ENCODE measurements at places on chromosomes 4 and X. TPM values are rescaled to one million over a fixed set of nuclear protein-coding genes. Genes with fewer than 3 reads are reported as not detected.
A peak's percentile ranks its signal among the peaks of the same experiment; 100 is the strongest.

DNA sequence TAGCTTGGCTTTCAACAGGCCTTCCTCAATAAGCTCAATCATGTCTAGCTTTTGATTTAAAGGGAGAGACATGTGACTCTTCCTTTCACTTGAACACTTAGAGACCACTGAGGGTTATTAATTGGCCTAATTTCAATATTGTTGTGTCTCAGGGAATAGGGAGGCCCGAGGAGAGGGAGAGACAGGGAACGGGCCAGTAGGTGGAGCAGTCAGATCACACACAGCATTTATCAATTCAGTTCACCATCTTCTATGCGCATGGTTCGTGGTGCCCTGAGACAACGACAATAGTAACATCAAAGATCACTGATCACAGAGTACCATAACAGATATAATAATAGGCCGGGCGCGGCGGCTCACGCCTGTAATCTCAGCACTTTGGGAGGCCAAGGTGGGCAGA is 17.8 kb downstream of the ZNF81 start:
- H3K27me3 ChIP-seq = no peaks in the 10 kb centered on the region
- H3K4me3 ChIP-seq = no peak overlapping the region
- H3K4me1 ChIP-seq = no peaks in the 10 kb centered on the region

GRCh38 chr4:169040559-169041261 is 30.7 kb upstream of the CBR4 start:
- H3K4me3 ChIP-seq = no peak overlapping the region
- no peaks in the 10 kb centered on the region for H3K36me3 ChIP-seq
- DNase-seq = no peak

DNA sequence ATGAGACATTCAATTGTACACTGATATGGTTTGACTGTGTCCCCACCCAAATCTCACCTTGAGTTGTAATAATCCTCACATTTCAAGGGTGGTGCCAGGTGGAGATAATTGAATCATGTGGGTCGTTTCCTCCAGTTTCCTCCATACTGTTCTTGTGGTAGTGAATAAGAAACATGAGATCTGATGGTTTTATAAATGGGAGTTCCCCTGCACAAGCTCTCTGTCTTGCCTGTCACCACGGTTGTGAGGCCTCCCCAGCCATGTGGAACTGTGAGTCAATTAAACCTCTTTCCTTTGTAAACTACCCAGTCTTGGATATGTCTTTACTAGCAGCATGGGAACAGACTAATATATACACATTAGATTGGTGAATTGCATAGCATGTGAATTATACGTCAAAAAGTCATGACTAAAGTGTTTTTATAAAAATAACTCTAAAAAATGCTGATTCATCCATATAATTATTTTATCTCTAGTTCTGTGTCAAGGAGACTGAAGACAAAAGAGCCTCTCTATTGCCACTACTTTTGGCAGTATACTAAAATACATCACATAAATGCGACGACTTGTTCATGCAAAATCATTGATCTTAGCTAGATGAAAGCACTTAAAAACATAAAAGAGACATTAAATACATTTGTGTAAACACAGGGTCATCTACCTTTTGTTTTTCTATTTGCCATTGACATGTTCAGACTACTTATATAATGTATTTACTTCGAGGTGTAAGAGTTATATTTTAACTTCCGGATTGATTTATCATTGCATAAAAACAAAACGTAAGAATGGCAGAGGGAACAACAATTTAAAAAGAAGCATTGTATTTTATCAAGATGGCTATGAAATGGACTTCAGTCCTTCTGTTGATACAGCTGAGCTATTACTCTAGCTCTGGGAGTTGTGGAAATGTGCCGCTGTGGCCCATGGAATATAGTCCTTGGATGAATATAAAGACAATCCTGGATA is 50.1 kb downstream of the YTHDC1 start:
- no peaks in the 10 kb centered on the region for H3K4me1 ChIP-seq
- H3K27me3 ChIP-seq = peaks cover 3% of the 10 kb centered on the region
- no peak overlapping the region for H3K4me3 ChIP-seq
- H3K27ac ChIP-seq = no peak overlapping the region
- no peak for DNase-seq

- peak overlapping the region; percentile 50 for H3K27ac ChIP-seq
- H3K4me1 ChIP-seq = peaks cover 59% of the 10 kb centered on the region
- no peaks in the 10 kb centered on the region for H3K27me3 ChIP-seq
- peak; percentile 36 for DNase-seq
These were observed 67.9 kb downstream of the PPP3CA start for GRCh38 chr4:101279377-101279871.

DNA sequence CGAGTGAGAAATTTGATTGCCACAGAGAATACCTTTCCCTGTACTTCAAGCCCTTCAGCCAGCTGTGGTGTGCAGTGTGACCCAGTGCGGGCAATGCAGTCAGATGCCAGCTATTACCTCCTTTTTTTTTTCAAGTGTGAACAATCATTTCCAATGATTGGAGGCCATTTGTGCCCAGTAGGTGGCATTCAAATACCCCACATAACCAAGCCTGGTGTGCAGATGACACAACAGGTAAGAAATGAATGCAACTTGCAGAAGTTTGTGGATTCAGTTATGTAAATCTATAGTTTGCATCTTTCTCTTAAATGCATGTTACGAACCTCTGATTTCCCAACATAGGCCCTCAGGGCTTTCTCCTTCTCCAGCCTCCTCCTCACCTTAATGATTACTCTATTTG is 98.0 kb downstream of the CLCN4 start:
- no peaks in the 10 kb centered on the region for H3K27me3 ChIP-seq
- H3K27ac ChIP-seq = no peak overlapping the region
- H3K4me3 ChIP-seq = no peak overlapping the region
- H3K4me1 ChIP-seq = no peaks in the 10 kb centered on the region

DNA sequence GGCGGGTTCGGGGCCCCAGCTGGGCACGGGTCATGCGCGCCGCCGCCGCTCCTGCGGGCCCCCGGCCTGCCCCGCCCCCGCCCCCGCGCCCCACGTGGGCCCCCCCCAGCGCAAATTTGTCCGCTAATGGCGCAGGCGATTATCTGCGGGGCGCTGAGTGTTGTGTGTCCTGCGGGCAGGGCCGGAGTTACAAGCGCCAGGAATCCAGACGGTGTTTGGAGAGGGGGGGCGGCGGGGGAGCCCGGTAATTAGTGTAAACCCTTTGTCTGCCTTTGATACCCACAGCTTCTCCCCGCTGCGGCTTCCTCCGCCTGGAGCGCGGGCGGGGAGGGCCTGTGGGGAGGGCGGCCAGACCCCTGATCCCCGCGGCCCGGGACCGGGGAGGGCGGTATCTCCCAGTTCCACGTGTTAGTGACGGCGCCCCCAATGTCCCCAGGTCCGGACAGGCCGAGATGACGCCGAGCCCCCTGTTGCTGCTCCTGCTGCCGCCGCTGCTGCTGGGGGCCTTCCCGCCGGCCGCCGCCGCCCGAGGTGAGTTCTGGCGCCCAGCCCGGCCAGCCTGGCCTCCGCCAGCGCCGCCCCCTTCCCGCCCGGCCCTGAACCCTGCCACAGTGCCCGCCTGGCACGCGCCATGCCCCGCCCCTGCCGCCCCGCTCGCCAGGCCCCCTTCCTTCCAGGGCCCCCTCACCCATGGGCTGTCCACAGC is 761 bp downstream of the FGFRL1 start:
- H3K36me3 ChIP-seq = no peaks in the 10 kb centered on the region
- no peak overlapping the region for H3K27ac ChIP-seq

DNA sequence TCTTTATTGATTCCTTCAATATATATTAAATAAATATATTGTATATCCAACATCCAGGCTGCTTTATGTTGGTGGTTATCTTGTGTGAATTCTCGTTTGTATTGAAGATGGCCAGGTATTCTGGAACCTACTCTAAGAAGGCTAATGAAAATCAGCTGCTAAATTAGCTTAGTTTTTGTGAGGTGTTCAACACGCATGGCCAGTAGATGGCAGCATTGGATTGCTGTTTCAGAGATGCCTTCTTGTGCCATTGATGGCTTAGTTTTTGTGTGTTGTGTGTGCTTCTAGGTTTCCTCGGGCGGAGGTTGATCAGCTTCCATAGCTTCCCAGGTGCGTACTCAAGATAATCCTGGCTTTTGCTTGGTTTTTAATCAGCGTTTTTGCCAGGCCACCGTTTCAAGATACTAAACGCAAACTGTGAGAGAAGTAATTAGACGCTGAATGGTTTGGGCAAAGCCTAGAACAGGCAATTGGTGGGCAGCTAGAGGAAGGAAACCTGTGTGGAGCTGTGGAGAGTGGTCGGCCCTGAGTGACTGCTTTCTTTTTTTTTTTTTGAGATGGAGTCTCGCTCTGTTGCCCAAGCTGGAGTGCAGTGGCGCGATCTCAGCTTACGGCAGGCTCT is 15.1 kb downstream of the NOCT start:
- H3K27me3 ChIP-seq = no peaks in the 10 kb centered on the region
- H3K4me3 ChIP-seq = no peak overlapping the region
- peaks cover 32% of the 10 kb centered on the region for H3K4me1 ChIP-seq
- no peaks in the 10 kb centered on the region for H3K36me3 ChIP-seq
- DNase-seq = peak; percentile 40

DNA sequence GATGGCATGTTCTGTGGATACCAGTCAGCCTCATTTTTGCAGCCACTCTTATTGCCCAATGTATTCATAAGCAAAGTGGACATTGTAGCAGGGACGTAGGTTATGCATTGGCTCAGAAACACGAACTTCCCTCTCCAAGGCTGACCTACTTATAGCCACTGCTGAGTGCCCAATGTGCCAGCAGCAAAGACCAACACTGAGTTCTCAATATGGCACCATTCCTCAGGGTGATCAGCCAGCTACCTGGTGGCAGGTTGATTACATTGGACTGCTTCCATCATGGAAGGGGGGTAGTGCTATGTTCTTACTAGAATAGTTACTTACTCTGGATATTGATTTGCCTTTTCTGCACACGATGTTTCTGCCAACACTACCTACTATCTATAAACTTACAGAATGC is 306.9 kb downstream of the KCNIP4 start:
- H3K4me3 ChIP-seq = no peak overlapping the region
- no peaks in the 10 kb centered on the region for H3K4me1 ChIP-seq
- no peak overlapping the region for H3K27ac ChIP-seq
- no peaks in the 10 kb centered on the region for H3K27me3 ChIP-seq

DNA sequence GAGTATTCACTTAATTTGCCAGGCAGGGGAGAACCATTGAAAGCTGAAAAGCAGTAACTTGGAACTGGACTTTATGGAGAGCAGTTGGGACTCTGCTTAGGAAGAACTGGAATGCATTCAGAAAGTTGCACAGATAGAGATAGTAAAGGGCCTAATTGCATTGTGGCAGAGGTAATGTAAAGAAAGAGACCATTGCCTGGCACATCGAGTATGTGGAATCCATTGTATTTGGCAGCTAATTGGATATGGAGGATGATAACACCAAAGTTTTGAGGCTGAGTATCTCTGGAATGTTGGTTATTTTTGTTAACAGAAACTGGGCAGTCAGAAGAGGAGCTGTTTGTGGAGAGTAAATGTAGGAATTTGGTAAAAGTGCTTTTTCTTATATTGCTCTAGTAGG is 169.9 kb downstream of the BMPR1B start:
- no peaks in the 10 kb centered on the region for H3K36me3 ChIP-seq
- DNase-seq = no peak
- H3K4me3 ChIP-seq = no peak overlapping the region

GRCh38 chr4:111494471-111494870 is 650.8 kb upstream of the FAM241A start:
- no peaks in the 10 kb centered on the region for H3K36me3 ChIP-seq
- no peaks in the 10 kb centered on the region for H3K27me3 ChIP-seq

GRCh38 chr4:75718529-75718928 is 5.8 kb upstream of the USO1 start:
- H3K4me1 ChIP-seq = peaks cover 37% of the 10 kb centered on the region
- no peak for DNase-seq
- H3K4me3 ChIP-seq = no peak overlapping the region
- H3K36me3 ChIP-seq = no peaks in the 10 kb centered on the region
- no peak overlapping the region for H3K27ac ChIP-seq

GRCh38 chrX:111444881-111445280 is 32.9 kb upstream of the DCX start:
- no peak for DNase-seq
- H3K4me3 ChIP-seq = no peak overlapping the region
- no peaks in the 10 kb centered on the region for H3K36me3 ChIP-seq
- H3K4me1 ChIP-seq = no peaks in the 10 kb centered on the region
- no peaks in the 10 kb centered on the region for H3K27me3 ChIP-seq
- H3K27ac ChIP-seq = no peak overlapping the region

DNA sequence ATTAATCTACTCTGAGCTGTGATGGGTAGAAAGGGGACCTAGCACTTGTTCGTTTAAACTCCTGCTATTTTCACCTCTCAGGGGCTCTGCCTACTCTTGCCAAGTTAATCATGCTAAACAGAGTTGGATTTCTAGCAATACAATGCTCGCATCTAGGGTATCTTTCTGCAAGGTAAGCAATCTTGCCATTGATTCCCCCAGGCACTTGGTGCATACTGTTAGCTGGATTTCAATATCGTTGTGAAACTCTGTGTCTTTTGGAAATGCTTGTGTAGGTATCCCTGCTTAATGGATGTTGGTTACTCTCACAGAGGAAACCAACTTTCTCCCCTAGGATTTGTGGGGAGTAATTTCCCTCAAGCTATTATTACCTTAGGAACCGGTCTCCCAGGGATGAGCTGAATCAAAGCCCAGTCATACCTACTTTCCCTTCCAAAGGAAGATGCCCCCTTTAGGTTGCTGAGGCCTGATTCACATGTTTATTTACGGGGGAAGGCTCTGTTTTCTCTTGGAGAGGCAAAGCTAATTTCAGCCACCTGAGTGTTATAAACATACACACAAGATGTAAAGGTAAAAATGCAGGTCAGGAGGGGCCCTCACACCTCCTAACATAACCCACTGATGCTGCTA is 366.8 kb downstream of the FBXW7 start:
- no peaks in the 10 kb centered on the region for H3K4me1 ChIP-seq
- H3K27me3 ChIP-seq = no peaks in the 10 kb centered on the region
- H3K36me3 ChIP-seq = no peaks in the 10 kb centered on the region
- H3K4me3 ChIP-seq = no peak overlapping the region
- no peak overlapping the region for H3K27ac ChIP-seq

- no peak overlapping the region for H3K27ac ChIP-seq
- H3K27me3 ChIP-seq = no peaks in the 10 kb centered on the region
- no peak overlapping the region for H3K4me3 ChIP-seq
- H3K36me3 ChIP-seq = peaks cover 7% of the 10 kb centered on the region
These were observed 49.7 kb downstream of the CHIC2 start for GRCh38 chr4:54014666-54015160.

GRCh38 chrX:12411831-12412230 is 273.6 kb downstream of the FRMPD4 start:
- H3K36me3 ChIP-seq = no peaks in the 10 kb centered on the region
- H3K27ac ChIP-seq = no peak overlapping the region
- no peaks in the 10 kb centered on the region for H3K4me1 ChIP-seq
- H3K4me3 ChIP-seq = no peak overlapping the region
- DNase-seq = no peak
- no peaks in the 10 kb centered on the region for H3K27me3 ChIP-seq

The DACH2 gene
- not detected for total RNA-seq

The GABRQ gene
- total RNA-seq = not detected

The LRCH2 gene
- total RNA-seq = 1.0 TPM

All from left ventricle myocardium inferior (tissue), 1 donor.